ENCODE measurements at places on chromosomes 7 and 10. TPM values are rescaled to one million over a fixed set of nuclear protein-coding genes. Genes with fewer than 3 reads are reported as not detected.

Gene SPDYE8
- not detected for total RNA-seq

Gene MALRD1
- total RNA-seq, result 0.16 TPM

Gene CLEC2L
- not detected for total RNA-seq

Gene PARG
- total RNA-seq, result 32.6 TPM

Gene CYP3A7
- total RNA-seq, result not detected

Gene ZNF488
- total RNA-seq, result not detected

Gene CCDC146
- total RNA-seq, result 15.6 TPM

GRCh38 chr7:651032-651728 is 75.3 kb upstream of the DNAAF5 start:
- no peak for DNase-seq

GRCh38 chr7:44236333-44236728 is 35.6 kb downstream of the YKT6 start:
- DNase-seq, result no peak

DNA sequence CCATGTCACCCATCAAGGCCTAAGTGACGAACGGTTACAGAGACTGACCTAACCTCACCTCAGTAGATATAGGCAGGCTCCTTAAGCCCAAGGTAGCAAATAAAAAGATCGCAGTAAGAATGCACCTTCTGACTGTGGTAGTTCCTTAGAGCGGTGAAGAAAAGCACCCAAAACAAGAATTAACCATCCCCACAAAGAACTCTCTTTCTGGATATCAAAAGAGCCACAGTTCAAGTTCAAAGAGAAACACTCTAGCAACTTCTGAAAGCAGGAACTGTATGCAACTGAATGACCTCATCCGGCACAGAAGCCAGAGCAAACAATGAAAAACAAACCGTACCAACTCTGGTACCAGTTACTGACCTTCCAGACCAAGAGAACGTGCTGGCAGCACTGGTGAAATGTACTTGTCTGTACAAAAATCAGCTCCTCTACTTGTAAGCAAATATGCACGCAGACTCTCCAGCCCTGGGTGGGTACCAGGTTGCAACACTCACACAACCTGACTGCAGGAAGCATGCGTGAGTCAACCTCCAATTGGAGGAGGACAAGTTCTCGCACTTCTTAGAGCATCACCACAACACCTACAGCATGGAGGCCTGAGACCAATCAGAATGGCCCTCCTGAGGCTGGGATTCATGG is 202.7 kb downstream of the FAM107B start:
- peak; percentile 91 for DNase-seq

DNA sequence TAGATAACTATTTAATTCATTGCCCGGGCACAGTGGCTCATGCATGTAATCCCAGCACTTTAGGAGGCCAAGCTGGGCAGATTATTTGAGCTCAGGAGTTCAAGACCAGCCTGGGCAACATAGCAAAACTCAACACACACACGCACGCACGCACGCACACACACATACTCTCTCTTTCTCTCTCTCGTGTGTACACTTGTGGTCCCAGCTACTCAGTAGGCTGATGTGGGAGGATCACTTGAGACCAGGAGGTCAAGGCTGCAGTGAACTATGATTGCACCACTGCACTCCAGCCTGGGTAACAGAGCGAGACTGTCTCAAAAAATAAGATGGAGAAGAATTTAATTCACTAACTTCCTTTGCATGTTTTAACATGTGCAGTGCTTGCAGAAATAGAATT is 38.1 kb downstream of the PTPN12 start:
- no peak for DNase-seq

GRCh38 chr7:92762851-92763250 is 73.5 kb downstream of the CDK6 start:
- DNase-seq, result no peak

- DNase-seq, result no peak
Observed at GRCh38 chr10:69996611-69997010, 56.0 kb upstream of the MACROH2A2 start.
